CD4-positive, alpha-beta T cell (primary cell): ENCODE measurements at places on chromosomes 3 and 15.

DNA sequence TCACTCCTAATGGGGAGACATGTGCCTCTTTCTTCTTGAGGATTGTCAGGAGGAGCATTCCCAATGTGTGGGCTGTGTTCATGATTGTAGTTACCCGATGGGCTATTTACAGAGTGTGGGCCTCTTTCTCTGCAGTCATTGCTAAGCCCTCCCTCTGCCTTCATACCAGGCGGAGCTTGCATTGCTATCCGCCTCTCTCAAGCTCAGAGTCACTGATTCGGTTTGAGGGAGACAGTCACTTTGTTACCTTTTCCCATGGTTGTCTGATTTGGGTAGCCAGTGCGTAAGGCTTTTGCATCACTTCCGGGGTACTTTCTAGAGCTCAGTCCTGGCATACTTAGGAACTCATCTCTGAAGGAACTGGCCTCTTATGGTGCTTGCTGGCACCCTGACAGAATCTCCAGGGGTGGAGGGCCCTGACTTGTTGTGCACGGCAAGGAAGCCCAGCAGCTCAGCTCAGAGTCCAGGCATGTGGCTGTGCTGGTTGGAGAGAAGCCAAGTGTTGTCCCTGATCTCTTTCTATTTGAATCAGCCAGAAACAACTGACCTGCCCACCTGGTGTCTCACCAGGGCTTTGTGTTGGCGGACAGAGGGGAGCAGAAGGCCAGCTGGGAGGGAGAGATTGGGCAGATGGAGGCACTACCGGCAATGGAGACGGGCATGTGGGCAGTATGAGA, 79.8 kb downstream of the EPHB1 start:
- DNase-seq: no peak

- DNase-seq: no peak
Measured at GRCh38 chr3:146322216-146322817, 71.4 kb upstream of the PLSCR4 start.

DNA sequence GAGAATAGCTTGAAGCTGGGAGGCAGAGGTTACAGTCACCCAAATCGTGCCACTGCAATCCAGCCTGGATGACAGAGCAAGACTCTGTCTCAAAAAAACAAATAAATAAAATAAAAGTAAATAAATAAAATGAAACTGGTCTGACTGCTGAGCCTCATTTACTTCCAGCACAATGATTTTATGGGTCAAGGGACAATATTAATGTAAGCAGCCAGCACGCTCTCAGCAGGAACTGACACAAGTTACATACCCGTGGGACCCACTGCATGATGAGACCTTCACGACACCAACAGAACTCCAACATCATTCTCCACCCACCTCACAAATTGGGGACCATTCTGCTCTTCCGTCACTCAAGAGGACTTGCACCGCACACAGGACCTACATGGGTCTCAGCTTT, 230.3 kb downstream of the MAGI1 start:
- DNase-seq: no peak

- no peak for DNase-seq
Measured at GRCh38 chr3:141405591-141405990, 37.3 kb downstream of the ZBTB38 start.

GRCh38 chr3:104578558-104578957, 788.2 kb upstream of the ALCAM start:
- DNase-seq: no peak

- DNase-seq: no peak
Measured at GRCh38 chr3:182294256-182294655, 499.0 kb upstream of the ATP11B start.

DNA sequence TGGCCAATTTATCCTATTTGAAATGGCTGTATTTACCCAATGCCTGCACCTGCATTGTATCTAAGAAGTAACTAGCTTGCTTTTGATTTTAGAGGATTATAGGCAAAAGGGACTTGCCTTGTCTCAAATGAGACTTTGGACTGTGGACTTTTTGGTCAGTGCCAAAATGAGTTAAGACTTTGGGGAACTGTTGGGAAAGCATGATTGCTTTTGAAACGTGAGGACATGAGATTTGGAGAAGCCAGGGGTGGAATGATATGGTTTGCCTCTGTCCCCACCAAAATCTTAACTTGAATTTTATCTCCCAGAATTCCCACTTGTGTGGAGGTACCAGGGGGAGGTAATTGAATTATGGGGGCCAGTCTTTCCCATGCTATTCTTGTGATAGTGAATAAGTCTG, 1505.4 kb downstream of the SI start:
- DNase-seq: no peak

DNA sequence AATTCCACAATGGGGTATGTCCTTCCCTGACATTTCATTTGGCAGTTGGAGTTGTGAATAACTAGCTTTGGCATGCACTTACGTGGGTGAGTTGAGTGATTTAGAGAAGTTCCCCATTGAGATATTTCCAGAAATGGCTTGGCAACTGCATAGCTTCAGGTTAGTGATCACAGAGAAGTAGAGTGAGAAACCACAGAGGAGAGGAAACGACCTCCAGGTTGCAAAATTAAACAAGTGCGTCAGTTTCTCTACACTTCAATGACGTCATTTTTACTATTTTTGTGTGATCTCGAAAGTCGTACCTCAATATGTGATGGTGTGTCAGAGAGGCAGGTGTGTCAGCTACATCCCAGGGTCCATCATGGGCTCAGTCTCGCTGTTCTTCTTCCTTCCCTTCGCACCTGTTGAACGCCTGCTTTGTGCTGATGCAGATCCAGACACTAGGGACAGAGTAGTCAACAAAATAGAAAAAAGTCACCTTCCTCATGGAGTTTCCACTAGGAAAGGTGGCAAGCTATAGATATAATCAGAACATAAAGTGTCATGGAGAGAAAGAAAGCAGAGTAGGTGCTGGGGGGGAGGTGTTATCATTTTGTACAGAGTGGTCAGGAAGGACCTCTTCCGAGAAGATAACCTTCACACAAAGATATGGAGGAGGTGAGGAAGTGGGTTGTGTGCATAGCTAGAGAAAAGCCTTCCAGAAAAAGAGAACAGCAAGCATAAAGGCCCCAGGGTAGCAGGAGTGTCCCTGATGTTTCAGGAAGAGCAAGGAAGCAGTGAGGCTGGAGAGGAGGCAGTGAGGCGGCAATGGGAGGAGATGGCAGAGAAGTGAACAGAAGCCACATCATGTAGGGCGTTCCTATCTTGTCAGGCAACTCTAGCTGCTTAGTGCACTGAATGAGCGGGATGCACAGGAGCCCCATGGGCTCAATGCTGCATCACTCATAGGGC, 75.6 kb downstream of the MCTP2 start:
- DNase-seq: no peak

- no peak for DNase-seq
Measured at GRCh38 chr15:85554852-85555521, 174.6 kb downstream of the AKAP13 start.

GRCh38 chr3:165919284-165919683, 82.1 kb upstream of the BCHE start:
- no peak for DNase-seq

- no peak for DNase-seq
Measured at GRCh38 chr3:142892714-142893113, 3.8 kb upstream of the PCOLCE2 start.

DNA sequence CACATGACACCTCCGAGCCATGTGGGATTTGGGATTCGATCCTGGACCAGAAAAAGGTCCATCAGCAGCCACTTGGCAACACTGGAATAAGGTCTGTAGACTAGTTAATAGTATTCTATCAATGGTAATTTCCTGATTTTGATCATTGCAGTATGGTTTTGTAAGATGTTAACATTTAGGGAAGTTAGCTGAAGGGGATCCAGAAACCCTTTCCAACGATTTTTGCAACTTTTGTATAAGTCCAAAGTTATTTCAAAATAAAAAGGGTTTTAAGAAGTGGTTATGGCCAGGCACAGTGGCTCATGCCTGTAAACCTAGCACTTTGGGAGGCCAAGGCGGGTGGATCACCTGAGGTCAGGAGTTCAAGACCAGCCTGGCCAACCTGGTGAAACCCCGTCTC, 10.2 kb downstream of the BDH1 start:
- no peak for DNase-seq

DNA sequence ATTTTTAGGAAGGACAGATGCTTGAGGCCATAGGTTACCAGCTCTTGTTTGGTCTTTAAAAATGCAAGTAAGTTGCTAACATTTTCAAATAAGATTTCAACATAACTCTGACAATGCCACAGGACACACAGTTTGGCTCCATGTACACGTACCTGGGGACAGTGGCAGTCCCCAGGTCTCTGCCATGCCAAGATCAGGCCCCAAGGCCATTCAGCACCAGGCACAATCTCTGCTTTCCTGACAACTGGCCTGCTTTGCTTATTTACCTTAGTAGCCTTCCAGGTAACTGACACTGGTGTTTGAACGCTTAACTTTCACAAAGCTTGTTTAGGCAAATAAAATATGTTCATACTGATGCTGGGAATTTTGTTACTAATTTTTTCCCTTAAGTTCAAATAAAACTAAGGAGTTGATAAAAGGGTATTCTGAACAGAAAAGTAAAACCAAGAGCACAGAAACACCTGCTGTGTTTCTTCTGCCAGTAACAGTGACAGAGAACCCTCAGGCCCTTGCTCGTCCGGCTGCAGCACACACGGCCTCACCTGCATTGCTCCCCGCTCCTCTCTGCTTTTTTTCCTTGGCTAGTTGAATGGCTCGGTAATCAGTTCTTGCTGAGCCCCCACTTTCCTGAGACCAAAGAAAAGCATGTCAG, 16.5 kb downstream of the ZXDC start:
- DNase-seq: no peak

- DNase-seq: no peak
Measured at GRCh38 chr3:45773714-45774449, 22.5 kb downstream of the SLC6A20 start.

- no peak for DNase-seq
Measured at GRCh38 chr3:173584093-173584837, 186.7 kb downstream of the NLGN1 start.

DNA sequence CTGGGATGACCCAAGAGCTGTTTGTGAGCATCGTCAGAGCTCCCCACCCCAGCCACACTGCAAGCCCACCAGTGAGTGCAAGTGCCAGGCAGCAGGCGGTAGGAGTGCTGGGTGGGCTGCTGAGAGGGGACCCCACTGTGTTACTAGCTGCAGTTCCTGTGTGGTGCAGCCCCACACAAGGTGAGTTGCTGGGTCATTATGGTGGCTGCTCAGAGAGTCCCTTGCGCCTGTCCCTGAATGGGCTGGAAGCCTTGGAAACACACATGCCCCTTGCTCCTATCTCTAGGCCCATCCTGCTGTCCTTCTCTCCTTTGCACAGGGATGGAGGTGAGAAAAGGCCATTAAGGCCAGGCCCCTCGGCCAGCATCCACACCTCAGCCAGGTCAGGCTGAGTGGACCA, 83.7 kb downstream of the SEC22A start:
- no peak for DNase-seq

DNA sequence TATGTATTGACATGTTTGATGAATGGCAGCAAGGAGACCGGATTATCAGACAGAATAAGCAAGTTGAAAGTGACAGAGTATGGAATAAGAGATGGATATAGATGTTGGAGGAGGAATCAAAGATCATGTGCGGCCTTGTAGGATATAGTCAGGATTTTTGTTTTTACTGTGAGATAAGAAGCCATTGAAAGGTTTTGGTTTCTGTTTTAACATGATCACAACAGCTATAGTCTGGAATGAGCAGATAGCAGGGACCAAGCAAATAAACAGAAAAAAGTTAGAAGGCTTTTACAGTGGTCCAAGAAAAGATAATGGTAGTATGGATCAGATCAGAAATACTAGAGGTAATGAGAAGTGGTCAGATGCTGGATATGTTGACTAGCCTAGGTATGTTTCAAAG, 52.6 kb downstream of the SLC12A6 start:
- no peak for DNase-seq

- DNase-seq: no peak
Measured at GRCh38 chr3:13045241-13045903, 27.9 kb downstream of the IQSEC1 start.

DNA sequence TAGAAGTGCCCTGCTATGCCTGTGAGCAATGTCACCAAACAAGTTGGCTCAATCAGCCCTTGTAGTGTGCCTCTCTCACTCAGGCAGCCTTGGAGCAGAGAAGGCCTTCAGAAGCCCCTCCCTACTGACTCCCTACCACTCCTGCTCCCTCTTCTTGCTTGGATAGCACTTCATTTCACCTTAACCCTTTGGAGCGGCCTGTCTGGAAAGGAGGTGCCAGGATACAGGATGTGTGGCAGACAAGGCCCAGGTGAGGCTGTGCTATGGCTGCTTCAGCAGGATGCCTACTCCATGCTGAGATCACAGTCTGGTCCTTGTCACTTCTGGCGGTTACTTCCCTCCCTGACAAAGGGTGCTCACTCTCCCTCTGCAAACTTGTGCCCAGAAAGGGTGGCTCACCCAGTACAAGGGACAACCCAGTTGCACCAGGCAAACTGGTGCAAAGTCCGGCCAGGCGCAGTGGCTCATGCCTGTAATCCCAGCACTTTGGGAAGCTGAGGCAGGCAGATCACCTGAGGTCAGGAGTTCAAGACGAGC, 1.1 kb downstream of the MON1A start:
- no peak for DNase-seq

- DNase-seq: no peak
Measured at GRCh38 chr3:61730056-61730455, 168.7 kb downstream of the PTPRG start.

DNA sequence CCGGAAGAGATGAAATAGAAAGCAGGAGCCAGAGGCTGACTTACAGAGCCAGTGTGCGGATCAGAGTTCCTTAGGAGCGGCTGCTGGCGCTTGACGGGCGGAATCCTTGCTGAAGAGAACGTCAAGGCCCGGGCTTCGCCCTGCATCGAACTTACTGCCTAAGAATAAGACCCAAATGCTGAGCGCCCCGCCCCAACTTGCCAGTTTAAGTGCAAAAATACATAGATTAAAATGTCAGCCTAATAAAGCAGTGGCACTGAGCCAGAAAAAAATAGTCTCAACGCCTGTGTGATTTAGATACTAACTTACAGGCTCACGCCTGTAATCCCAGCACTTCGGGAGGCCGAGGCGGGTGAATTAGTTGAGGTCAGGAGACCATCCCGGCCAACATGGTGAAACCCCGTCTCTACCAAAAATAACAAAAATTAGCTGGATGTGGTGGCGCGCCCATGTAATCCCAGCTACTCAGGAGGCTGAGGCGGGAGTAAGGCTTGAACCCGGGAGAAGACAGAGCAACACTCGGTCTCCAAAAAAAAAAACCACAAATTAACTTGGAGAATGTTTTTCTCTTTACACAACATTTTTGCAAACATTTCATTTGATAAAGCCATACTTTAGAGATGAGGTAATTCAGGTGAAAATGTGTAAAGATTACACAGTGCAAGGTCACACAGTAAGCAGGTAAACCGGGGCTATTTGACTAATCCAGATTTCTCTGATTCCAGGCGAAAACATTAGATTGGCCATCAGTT, 1.2 kb upstream of the UBP1 start:
- no peak for DNase-seq
